ENCODE measurements at places on chromosomes 6 and 20. TPM values are rescaled to one million over a fixed set of nuclear protein-coding genes. Genes with fewer than 3 reads are reported as not detected.

IYD gene
- total RNA-seq = not detected

DNA sequence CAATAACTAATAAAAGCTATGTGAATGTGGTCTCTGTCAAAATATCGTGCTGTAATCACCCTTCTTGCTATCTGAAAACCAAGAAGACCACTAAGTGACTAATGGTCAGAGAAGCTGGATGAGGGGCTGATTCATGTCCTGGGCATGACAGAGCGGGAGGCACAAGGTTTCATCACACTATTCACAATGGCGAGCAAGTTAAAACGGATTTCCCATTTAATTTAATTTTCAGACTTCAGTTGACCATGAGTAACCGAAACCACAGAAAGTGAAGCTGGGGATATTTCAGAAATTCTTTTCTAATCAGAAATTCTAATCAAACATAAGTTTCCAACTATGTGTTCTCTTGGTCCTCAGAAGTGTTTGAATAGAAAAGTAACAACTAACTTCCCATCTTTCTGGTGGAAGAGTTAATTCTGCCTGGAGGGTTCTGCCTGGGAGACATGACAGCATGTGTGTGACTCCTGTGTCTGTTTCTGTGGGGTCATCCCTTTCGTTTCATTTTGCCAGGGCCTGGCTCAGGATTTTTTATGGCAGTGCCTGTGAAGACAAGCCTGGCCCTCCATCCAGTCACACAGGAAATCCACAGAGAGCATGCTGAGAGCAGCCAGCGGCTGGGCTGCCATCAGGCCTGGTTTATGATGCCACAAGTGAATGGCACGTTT, 98.9 kb downstream of the FAM120B start:
- no peak for DNase-seq
- peaks cover 32% of the 10 kb centered on the region for H3K36me3 ChIP-seq
- H3K4me3 ChIP-seq = no peak overlapping the region
- no peak overlapping the region for H3K27ac ChIP-seq
- H3K4me1 ChIP-seq = no peaks in the 10 kb centered on the region

TUBB1 gene
- not detected for total RNA-seq

RIPPLY2 gene
- 2.7 TPM for total RNA-seq

DNA sequence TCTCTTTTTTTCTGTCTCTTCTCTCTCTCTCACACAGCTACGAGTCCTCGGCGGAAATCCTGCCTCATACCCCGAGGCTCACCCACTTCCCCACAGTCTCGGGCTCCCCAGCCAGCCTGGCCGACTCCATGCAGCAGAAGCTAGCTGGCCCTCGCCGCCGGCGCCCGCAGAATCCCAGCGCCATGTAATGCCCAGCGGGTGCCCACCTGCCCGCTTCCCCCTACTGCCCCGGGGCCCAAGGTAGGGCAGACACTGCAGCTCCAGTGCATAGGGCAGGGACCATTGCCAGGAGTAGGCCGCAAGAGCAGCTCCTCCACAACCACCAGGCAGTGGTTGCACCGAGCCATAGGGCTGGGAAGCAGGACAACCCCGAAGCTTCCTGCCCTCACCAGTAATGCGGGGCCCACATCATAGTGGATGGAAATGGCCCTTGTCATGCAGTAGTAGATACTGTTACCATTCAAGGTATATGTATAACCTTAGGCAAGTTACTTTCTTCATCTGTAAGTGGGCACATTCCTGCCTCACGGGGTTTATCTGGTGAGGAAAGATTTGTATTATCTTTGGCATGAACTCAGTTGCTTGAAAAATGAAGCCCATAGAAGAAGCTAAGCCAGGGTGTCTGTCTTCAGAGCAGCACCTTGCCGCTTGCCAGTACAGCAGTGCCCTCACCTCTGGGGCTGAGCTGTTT, 36.9 kb upstream of the ID1 start:
- no peak overlapping the region for H3K4me3 ChIP-seq
- no peak overlapping the region for H3K27ac ChIP-seq
- H3K36me3 ChIP-seq = no peaks in the 10 kb centered on the region
- H3K27me3 ChIP-seq = no peaks in the 10 kb centered on the region
- DNase-seq = no peak

Measured in adrenal gland (tissue), 19 donors.